ENCODE measurements at places on chromosomes 16 and 17.
A peak's percentile ranks its signal among the peaks of the same experiment; 100 is the strongest.

DNA sequence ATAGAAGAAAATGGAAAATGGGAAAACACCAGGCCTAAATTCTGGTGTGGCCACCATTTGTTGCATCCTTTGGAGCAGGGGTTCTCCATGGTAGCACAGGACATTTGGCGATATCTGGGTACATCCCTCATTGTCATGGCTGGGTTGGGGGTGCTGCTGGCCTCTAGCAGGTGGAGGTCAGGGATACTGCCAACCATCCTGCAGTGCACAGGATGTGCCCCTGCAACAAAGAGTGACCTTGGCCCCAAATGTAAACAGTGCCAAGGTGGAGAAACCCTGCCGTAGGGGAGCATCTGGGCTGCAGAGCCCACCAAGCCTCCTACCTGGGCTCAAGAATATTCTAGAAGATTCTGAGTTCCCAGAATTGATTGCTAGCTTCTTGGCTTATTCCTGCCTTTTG, 27.5 kb downstream of the NKD1 start:
- DNase-seq = no peak

- no peak for DNase-seq
Measured at GRCh38 chr16:81765111-81765919, 13.8 kb upstream of the PLCG2 start.

DNA sequence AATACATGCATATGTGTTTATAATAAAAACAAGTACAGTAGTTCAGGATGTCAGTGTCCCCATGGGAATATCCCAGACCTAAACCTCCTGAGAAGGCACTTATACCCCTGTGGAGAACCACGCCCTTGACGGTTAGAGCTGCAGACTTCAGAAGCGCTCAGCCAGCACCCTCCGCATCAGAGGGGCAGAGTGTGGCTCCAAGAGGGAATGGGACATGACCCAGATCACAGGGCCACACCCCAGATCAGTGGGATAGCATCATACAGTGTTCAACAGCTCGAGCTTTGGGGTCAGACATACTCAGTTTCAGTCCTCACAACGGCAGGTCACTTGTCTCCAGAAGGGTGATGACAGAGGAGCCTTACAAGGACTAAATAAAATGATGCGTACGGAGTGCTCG, 45.8 kb upstream of the ZNF423 start:
- DNase-seq = no peak

DNA sequence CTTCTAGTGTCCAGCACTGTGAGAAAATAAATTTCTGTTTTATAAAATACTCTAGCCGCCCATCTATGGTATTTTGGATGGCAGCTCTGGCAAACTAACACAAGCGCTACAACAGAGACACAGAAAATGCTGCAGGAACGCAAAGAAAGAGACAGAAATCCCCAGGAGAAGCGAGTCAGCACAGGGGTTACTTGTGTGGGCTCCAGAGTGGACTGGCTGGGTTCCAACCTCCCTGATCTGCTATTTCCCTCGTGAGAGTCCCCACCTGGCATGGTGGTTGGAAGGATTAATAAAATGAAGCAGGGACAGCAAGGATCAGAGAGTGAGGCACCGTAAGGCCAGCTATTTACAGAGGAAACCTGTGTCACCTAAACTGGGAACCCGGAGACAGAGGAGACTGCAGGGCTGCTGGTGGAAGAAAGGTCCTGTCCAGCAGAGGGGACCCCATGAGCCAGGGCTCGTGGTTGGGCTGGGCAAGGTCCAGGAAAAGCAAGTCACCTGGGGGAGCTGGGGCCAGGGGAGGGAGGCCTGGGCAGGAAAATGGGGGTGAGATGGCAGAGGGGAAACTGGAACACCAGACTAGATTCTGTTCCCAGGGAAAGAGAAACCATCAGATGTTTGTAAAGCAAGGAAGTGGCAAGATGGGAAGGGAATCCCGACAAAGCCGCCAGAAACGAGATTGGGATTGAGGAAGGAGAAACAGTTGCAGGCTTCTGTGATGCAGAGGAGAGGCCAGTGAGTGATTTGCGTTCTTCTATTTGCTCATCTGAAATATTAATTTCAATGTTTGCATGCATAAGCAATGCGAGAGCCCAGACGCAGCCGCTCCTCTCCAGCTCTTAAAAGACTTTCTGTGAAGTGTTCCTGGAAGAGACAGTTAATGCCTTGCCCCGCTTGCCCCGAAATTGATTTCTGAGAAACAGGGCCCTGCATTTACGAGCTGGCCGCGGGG, 63.0 kb upstream of the TEKT3 start:
- DNase-seq = no peak

GRCh38 chr16:17227278-17227677, 243.5 kb downstream of the XYLT1 start:
- DNase-seq = no peak

DNA sequence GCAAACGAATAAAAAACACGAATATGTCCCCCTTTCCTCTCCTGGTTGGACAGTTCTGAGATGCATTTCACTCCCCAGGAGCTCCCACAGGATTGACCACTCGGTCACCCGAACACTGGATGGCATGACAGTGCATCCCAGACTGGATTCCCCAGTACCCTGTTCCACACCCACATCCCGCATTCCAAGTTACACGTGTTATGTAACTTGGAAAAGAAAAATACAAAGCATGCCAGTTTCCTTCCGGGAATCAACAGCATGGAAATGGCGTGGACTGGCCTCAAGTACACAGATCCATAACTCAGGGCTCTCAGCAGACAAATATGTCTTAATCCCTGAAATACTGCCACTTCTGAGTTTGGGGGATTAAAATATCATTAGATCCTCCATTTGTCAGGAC, 12.6 kb upstream of the KLHL36 start:
- DNase-seq = no peak

DNA sequence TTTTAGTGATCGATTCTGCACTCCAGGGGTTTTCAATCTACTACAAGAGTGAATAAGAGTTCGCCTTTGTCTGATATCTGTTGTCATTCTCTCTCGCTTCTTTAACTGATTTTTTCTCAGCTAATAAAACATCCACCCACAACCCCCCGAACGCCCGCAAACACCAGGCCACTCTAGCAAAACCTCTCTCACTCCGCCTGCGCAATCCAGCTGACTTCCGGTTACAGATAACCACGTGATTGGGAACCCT, 338 bp upstream of the RPL19 start:
- DNase-seq = peak; percentile 90

DNA sequence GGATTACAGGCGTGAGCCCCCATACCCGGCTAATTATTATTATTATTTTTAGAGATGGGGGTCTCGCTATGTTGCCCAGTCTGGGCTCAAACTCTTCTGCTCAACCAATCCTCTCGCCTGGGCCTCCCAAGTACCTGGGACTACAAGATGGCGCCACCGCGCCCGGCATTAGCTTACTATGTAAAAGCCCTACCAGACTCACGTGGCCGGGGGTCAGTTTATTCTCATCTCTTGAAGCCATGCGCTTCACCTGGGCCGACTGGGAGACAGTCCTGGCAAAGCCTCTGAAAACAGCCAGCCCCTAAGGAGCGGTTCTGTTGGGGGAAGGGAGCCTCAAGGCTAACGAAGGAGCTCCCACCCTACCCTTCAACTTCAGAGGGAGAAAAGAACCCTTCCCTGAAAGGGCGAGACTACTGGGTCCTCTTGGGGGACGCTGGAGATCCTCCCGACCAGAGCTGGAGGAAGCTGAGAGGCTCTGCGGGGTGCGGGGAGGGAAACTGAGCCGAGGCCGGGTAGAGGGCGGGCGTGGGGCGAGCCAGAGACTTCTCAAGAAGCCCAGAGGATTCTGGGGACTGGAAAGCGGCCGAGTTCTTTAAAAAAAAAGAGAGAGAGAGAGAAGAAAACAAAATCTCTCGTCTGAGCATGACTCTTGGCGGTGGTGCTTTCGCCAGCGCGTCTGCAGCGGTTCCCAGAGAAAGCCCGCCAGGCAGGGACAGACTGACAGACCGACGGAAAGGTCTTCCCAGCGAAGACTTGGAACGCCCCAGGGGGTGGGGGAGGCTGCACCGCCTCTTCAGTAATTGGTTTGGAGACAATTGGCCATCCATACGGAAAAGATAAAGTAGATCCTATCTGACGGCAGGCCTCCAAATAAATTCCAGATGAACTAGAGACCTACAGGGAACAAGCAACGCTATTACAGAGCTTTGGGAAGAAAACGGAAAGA, 5.6 kb upstream of the TUBG2 start:
- no peak for DNase-seq

GRCh38 chr17:17320911-17321220, 17.7 kb downstream of the NT5M start:
- DNase-seq = no peak

- DNase-seq = no peak
Measured at GRCh38 chr17:43006639-43007551, at the start of gene IFI35. IFI35 (plus strand) TSS chr17:43006784; CDS start chr17:43006948, 164 bp downstream.

DNA sequence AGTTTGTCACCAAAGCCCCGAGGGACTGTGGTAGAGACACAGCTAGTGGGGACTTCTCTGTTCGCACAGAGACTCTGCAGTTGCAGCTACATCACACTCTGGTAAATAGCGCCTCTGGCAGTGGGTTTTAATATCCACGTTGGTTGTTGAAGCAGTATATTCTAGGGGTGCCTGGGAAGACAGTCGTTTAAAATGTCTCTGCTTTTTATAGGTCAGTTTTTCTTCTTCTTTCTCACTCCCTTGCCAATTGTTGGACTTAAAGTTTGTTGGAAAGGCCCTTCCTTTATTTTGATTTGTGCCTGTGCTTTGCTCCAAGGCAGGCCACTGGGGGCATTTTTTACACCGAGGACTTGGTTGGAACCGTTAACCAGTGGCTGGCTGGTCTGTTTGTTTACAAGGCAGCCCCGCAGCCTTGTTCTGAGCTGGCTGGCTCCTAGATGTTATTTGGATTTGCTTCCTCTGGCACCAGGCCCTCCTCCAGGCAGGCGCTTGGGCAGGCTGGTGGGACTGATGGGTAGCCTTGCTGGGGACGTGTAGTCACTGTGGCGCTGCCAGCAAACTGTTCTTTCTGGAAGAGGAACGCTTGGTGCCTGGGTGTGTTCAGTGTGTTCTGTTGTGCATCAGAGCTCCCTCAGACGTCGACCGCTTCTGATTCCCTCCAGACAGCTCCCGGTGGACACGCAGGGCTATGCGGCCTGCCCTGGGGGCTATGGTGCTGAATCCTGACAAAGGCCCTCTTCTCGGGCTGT, 218.2 kb upstream of the CHMP6 start:
- DNase-seq = no peak

DNA sequence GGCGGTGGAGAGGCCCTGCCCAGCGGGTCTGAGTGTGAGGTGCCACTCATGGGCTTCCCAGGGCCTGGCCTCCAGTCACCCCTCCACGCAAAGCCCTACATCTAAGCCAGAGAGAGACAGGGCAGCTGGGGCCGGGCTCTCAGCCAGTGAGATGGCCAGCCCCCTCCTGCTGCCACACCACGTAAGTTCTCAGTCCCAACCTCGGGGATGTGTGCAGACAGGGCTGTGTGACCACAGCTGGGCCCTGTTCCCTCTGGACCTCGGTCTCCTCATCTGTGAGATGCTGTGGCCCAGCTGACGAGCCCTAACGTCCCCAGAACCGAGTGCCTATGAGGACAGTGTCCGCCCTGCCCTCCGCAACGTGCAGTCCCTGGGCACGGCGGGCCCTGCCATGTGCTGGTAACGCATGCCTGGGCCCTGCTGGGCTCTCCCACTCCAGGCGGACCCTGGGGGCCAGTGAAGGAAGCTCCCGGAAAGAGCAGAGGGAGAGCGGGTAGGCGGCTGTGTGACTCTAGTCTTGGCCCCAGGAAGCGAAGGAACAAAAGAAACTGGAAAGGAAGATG, 11.2 kb downstream of the VASN start:
- DNase-seq = no peak

GRCh38 chr16:69223882-69224281, 36.9 kb downstream of the SNTB2 start:
- DNase-seq = no peak

DNA sequence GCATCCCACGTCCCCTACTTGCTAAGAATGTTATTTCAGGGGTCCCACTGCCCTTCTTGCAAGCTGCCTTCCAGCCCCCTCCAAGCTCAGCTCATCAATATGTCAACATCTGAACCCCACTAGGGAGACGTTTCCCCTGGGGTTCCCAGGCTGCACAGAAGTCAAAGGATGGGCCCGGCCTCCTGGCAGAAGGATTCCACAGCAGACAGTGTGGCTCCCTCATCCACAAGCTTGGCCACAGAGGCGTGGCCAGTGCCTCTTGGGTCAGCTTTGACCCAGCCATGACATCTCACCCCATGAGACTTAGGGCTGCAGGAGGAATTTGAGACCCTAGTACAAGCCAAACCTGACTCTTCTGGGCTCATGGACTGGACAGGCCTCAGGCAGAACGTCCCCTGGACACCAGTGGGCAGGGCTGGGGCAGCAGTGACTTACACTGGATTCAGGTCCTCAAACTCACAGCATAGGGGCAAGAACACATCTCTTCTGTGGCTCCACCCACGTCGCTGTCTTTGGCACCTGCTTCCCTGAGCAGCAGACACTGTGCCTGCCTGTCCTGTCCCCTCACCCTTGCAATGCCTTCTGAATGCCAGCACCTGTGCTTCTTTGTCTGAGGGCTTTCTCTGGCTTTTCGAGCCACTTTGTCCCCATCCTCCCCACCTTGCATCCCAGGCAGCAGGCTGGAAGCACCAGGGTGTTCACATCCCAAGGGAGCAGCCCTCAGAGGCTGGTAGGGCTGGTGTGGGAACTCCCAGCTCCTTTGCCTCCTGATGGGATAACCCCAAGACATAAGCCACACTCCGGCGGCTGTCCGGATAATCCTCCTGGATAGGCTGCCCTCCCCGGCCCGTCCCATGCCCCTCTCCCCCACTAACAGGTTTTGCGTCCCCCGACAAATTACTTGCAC, 56.0 kb upstream of the ENPP7 start:
- DNase-seq = no peak

DNA sequence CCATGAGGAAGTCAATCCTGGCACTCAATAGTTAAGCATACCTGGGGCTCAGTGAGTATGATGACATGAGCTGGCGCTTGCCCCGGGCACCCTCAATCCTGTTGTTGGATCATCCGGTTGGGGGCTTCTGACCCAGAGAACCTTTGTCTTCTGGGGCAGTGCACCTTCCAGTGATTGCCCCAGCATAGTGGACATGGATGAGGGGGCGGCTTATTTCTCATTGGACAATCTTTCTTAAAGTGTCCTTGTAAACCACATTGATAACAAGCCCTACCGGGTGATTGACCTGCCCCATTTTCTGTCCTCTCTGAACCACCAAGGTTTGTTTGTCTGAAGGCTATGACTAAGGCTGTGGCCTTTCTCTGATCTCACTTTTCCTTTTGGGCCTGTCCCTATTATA, 18.2 kb downstream of the IGSF6 start:
- no peak for DNase-seq

DNA sequence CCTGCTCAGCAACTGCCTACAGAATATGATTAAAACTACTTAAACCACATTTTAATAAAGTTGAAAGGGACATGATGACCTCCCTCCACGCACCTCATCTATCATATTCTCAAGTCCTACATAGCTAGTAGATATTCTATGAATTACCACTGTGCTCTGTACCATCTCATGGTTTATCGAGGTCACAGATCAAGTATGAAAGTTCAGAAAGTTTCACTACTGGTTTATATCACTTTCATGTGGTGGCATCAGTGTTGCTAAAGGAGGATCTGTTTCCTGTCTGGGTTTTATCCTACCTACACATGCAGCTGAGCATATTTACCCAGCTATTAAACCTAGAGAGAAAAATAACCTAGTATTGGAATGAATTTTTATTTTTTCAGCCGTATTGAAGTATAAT, 214.9 kb upstream of the MON1B start:
- no peak for DNase-seq

- DNase-seq = no peak
Measured at GRCh38 chr17:58330997-58331814, 2.6 kb upstream of the TSPOAP1 start.

- DNase-seq = no peak
Measured at GRCh38 chr16:7547736-7548135, 215.1 kb downstream of the RBFOX1 start.

- DNase-seq = no peak
Measured at GRCh38 chr17:75645501-75645888, 12.3 kb downstream of the SMIM5 start.
